ENCODE measurements at places on chromosomes 7 and 10. TPM values are rescaled to one million over a fixed set of nuclear protein-coding genes. Genes with fewer than 3 reads are reported as not detected.

- DNase-seq: peak; percentile 91
- peaks cover 86% of the 10 kb centered on the region for H3K4me1 ChIP-seq
- H3K36me3 ChIP-seq: no peaks in the 10 kb centered on the region
- no peaks in the 10 kb centered on the region for H3K27me3 ChIP-seq
- no peak overlapping the region for H3K4me3 ChIP-seq
These were observed 15.5 kb downstream of the ZMIZ1 start for GRCh38 chr10:79084012-79084971.

GRCh38 chr10:130555411-130555750 is 419.2 kb downstream of the GLRX3 start:
- H3K36me3 ChIP-seq: no peaks in the 10 kb centered on the region
- no peaks in the 10 kb centered on the region for H3K4me1 ChIP-seq
- H3K4me3 ChIP-seq: no peak overlapping the region
- H3K27me3 ChIP-seq: no peaks in the 10 kb centered on the region
- DNase-seq: no peak
- no peak overlapping the region for H3K27ac ChIP-seq

DNA sequence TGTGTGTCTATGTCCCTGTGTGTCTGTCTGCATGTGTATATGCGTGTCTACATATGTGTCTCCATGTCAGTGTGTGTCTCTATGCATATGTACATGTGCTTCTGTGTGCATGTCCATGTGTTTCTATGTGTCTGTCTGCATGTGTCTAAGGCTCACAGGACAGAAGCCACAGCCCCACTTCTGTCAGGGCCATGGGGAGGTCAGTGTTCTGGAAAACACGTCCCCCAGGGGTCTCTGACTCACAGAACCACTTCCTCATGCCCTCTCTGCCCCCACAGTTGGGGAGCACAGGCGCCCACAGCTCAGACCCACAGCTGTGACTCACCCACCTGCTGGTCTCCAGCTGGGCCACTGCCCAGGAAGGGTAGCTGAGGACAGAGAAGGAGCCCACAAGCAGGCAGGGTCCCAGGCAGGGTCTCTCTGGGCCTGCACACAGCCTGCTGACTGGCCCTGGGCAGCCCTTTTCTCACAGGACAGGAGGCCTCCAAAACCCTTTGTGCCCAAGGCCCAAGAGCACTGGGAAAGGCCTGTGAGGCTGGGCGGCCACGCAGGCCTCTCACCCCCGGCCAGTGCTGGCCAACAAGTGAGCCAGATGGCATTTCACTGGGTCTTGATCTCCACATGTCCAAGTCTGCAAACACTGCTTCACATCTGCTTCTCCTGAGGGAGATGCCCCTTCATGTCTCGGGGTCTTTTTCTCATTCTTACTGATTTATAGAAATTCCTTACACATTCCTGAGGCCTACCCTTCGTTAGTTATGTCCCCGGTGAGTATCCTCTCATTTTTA is 102.9 kb upstream of the FAM20C start:
- peaks cover 38% of the 10 kb centered on the region for H3K4me1 ChIP-seq
- H3K27ac ChIP-seq: peak overlapping the region; percentile 72
- peak; percentile 79 for DNase-seq
- H3K36me3 ChIP-seq: no peaks in the 10 kb centered on the region
- H3K27me3 ChIP-seq: no peaks in the 10 kb centered on the region

DNA sequence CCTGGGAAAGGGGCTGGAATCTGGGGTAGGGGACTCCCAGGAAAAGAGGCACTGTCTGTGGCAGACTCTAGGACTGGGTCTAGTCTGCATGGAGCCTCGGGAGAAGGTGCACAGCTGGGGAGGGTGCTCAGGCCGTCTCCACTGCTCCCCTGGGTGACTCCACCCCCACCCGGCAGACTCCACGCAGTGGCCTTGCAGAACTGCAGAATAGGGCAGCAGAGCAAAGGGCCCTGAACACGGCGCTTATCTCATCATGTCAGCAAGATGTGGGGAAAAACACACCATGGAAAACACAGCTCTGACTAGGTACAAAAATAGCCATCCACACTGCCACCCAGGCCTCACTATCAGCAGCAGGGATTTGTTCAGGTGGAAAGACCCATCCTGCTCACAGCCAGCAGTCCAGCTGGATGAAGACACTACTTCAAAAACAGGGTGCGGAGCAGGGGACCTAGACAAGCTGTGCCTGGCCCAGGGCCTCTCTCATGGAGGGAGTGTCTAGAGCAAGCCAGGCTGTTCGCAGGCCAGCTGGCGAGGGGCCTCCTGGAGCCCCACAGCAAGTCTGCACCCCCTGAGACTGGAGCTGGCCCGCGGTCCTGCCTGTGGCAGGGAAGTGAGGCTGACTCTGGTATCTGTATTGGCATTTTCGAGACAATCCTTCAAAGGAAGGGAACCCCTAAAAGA is 11.7 kb downstream of the MAT1A start:
- no peak for DNase-seq
- no peak overlapping the region for H3K4me3 ChIP-seq
- H3K36me3 ChIP-seq: no peaks in the 10 kb centered on the region
- no peaks in the 10 kb centered on the region for H3K27me3 ChIP-seq
- no peaks in the 10 kb centered on the region for H3K4me1 ChIP-seq

GRCh38 chr10:67988606-67989005 is 86.5 kb downstream of the HERC4 start:
- no peaks in the 10 kb centered on the region for H3K27me3 ChIP-seq
- peaks cover 20% of the 10 kb centered on the region for H3K36me3 ChIP-seq
- no peak overlapping the region for H3K4me3 ChIP-seq
- H3K27ac ChIP-seq: no peak overlapping the region
- H3K4me1 ChIP-seq: no peaks in the 10 kb centered on the region
- DNase-seq: no peak

The GATAD1 gene
- 72.3 TPM for total RNA-seq
